ENCODE measurements at places on chromosomes 3 and 15.

DNA sequence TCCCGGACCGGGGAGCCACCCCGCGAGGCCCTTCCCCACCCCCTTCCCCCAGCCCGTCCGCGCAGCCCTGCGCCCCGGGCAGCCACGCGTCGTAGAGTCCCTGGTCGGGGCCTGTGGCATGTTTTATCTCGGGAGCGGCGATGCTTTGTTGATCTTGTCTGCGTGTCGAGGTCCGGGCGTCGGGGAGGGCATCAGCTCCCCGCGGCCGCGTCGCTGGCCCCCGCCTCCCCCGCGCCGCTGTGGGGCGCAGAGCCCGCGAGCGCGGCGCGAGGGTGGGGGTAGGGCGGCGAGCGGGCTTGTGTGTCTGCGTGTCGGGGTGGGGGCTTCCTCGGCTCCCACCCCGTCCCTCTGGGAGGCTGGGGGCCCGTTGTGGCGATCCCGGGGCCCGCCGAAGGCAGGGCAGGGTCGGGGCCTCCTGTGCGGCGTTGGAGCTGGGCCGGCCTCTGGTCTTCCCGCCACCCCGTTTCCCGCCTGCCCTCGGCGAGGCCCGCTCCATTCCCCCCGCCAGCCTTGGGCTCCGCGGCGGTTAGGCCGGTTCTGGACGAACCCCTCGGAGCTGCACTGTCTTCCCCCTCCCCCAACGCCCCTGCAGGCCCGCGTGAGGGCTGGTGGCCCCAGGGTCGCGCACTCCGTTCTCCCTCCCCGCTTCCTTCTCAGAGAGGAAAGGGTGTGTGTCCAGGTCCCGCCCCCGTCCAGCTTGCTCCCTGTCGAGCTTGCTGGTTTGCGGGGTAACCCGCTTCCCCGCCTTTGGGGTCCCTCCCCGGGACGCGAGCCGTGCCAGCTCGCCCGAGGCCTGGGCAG is 695 bp downstream of the GMPS start:
- peak; percentile 53 for DNase-seq

DNA sequence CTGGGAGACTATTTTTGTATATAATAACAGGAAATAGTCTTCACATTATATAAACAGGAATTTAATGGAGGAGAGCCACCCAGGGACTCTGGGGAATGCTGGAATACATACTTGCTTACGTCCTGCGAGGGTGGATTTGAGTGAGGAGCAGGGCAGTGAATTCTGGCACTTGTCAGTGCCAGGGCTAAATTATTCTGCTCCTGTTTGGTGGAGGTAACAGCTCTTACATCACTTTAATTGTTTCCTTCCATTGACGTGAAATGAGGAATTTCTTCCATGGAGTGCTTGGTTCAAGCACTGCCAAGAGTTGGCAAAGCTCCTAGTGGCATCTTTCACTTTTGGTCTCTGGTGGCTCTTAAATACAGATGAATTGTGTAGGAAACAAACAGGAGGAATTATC is 94.1 kb upstream of the GOLGA8J start:
- DNase-seq: no peak

GRCh38 chr3:100525753-100526612 is 33.6 kb downstream of the TMEM45A start:
- no peak for DNase-seq

DNA sequence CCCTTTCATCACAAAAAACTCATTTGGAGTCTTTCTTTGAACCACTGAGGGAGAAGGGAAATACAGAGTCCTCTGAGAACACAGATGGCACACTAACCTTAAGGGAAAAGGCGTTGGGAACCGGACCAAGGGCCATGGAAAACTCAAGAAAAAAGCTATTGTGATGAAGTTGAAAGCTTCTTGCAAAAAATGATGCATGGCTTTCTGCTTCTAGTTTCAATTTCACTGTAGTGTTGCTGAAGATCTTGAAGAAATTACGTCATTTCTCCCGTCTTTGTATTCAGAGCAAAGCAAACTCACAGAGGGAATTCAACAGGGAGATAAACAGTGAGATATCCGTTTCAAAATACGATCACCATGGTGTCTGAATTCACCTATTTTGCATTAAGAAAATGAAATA is 642.3 kb upstream of the ADAMTS9 start:
- no peak for DNase-seq

- DNase-seq: no peak
These were observed 300.5 kb downstream of the ADAMTS17 start for GRCh38 chr15:100041127-100041828.

DNA sequence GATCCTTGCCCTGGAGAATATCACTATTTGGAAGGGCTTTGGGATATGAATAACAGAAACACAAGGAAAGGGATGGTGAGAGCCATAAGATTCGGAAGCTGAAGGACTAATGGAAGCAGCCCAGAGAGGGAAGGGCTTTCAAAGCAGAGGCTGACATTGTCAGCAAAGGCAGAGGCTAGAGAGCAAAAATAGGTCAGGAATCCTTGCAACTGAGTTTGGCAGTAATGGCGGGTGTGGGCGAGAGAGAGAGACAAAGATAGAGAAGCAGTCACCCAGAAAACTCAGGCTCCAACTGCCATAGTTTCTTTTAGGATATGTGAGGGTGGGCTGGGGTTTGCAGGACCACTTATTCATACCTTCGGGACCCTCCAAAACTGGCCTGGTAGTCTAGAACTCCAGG is 248.6 kb downstream of the OPA1 start:
- DNase-seq: no peak

DNA sequence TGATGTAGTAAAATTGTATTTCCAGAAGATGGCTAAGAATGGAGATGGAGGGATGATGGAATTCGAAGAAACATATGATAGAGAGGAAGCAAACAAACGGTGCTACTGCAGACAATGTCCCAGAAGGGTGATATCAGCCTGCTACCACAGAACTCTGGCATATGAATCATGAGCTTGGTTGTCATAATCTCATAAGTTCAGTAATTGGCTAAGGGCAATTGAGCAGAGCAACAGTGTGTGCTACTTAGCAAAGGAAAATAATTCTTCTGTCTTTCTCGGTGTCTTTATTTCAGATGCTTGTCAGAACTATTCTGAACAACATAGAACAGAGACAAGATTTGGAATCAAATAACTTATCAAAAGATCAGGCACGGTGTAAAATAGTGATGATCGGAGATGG is 407.3 kb downstream of the GBE1 start:
- no peak for DNase-seq

- DNase-seq: no peak
These were observed 963 bp downstream of the GRAMD1C start for GRCh38 chr3:113839551-113839950.

DNA sequence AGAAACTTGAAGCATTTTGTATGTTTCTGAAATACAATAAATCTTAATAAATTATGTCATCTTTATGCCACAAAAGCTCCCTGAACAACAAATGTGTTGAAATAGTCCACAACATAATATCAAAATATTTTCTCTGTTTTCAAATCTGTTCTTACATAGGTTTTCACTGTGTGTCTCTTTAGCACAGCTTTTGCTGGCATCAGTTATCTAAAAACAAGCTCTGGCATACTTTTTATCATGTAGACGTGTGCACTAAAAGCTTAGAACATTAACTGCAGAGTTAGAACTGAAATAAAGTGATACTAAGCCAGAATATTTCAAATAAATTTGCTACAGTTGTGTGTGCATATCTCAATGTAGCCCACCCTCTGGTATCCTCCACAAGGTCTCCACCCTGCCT is 41.8 kb upstream of the ALCAM start:
- DNase-seq: no peak

DNA sequence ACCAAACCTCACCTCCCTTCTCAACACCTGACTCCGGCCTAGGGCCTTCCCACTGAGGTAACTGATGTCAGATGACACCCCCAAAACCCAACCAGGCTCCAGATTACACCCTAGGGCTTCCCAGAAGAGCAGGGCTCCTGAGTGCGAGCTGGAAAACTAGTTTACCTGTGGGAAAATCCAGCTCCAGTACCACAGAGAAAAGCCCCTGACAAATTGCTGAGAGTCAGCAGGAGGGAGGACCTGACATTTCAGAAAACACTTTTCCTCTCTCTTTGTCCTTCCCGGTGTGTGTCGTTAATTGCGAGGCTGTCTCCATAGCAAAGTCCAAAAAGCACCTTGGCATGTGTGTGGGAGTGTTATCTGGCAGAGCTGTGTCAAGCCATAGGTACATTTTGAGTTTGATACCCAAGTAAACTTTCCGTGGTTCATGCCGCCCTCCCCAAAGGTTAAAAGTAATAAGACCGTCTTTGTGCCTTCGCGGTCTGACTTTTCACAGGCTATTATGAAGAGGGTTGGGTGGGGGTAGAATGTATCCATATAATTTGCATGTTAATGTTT is 79.8 kb upstream of the FNDC3B start:
- no peak for DNase-seq

DNA sequence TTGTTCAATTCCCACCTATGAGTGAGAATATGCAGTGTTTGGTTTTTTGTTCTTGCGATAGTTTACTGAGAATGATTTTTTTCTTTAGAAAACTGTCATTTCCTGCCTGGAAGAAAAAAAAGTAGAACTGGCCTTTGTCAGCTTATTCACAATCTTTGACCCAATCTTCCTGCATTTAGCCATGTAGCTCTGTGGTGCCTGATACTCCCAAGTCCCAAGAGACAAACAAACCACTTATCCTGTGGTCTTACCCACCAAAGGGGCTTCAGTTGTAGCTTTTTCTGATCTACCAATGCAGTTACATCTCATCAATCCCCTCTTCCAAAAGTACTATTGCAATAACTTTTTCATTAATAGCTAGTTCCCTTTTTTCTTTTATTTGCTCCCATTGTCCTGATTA is 444.6 kb downstream of the GRM7 start:
- DNase-seq: no peak

GRCh38 chr15:98760112-98760826 is 111.9 kb downstream of the IGF1R start:
- DNase-seq: no peak

DNA sequence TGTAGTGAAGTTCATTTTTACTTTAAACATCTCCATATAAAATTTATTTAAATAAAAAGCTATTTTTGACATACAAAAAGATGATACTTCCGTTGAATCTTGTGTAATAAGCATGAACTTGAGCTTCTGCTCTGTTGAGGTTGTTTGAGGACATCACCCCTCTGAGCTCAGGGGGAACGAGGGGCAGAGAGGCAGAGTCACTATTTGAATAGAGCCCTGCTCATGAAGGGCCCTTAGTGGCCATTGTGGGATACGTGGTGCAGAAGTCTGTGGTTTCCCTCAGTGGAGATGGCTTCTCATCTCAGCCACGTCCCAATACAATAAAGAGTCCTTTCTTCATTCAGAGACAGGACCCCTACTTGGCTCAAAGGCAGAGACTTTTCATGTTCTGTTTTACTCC is 10.6 kb downstream of the CEMIP start:
- DNase-seq: no peak

GRCh38 chr15:79682851-79683288 is 213.9 kb downstream of the MTHFS start:
- DNase-seq: no peak

GRCh38 chr3:141129541-141130011 is 78.4 kb downstream of the SPSB4 start:
- DNase-seq: no peak

DNA sequence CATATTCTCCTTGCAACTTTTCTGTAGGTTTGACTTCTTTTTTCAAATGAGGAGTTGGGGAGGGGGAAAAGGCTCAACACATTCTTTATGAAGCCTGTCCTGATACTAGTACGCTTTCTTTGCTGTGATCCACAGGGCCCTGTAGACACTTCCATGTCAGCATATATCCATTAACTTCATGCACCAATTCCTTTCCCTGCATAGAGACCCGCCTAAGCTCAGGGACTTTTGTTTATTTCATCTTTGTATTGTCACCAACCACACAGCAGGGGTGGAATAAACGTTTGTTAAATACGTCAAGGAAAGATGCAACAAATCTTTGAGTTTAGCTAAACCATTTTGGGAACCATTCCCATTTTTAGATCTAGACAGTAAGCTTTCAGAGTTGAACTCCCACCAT is 43.0 kb upstream of the GK5 start:
- DNase-seq: no peak

- no peak for DNase-seq
These were observed 112.7 kb downstream of the KLF13 start for GRCh38 chr15:31439328-31439727.

DNA sequence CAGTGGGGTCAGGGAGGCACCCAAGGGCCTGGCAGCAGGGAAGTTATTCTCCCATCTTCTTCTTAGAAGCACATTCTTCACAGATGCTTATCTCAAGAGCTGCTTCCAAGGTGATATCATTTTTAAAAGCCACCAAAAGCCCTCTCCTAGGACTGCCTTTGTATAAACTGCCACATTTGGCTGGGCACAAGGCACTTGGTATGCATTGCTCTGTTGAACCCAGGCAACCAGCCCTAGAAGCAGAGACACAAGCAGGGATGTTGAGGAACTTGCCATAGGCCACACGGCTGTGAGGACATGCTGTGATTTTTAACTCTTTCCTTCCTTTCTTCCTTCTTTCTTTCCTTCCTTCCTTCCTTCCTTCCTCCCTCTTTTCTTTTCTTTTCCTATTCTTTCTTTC is 7.4 kb upstream of the SLC6A1 start:
- no peak for DNase-seq

DNA sequence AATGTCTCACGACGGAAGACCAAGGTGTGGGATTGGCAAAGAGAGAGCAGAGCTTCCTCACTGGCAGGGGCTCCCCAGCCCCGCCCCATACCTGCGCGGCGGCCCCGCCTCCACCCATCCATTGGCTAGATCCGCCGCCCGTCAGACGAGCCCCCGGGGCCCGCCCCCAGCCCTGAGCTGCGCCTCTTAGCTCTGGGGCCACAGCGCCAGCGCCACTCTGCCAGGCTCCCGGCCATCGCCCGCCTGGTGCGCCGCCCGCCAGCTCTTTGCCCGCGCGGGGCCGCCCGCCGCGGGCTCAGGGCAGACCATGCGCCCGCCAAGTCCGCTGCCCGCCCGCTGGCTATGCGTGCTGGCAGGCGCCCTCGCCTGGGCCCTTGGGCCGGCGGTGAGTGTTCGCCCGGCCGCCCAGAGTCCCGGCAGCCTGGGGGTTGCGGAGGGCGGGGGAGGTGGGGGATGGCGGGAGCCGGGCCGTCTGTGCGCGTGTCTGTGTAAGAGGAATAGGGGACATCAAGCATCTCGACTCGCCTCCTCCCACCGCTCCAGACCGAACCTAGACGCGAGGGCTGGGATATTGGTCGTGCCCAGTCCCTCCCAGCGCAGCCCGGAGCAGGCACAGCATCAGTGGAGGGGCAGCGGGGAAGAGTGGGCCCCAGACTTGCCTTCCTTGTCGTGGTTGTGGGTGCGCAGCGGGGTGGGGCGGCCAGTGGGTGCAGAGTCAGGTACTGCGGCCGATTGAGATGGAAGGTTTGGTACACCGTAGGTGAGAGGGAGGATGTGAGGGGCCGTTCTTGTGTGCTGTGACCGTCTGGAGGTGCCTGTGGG is at the start of gene VIPR1:
TSS of gene VIPR1 (plus strand) at position 215 of the 822 bp plus-strand sequence. CDS start at position 308, 93 bp downstream.
- DNase-seq: peak; percentile 98

DNA sequence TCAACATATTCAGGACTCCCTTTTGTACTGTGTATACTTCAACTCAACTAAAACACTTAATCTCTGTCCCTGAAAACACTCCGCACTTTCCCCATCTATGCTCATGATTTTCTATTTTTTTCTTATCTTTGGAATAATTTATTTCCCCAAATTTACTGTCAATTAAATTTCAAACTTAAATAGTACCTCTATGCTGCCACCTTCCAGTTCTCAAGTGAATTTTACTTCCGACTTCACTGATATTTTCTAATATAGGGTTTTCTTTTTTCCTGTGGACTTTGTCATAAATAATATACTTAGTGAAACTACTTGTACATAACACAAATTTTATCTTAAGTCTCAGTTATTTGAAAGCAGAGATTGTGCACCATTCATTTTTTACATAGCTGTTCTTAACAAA is 1303.3 kb downstream of the OTOL1 start:
- no peak for DNase-seq
